Left renal pelvis (tissue), 4 donors: ENCODE measurements at places on chromosomes 4 and X.

DNA sequence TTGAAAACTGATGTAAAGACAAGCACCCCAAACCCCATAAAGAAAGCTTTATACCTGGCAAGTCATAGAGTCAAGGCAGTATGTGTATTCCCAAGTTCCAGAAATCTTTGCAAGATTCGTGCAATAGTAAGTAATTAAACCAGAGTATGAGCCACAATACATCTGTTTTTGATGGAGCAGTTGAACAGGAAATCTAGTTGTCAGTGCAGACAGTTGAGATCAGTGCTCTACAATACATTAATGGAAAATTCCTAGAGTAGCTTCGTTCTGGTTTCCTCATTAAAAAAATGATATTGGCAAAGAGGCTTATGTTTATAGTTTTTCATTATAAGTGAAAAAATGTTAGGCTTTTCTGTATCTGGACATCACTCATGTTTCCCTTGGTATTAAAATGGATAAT is 575.3 kb downstream of the TRIML1 start:
- DNase-seq = no peak

GRCh38 chr4:54547299-54548097 is 110.3 kb upstream of the KIT start:
- DNase-seq = no peak

- DNase-seq = no peak
Measured at GRCh38 chr4:6771229-6771671, 11.3 kb upstream of the KIAA0232 start.

DNA sequence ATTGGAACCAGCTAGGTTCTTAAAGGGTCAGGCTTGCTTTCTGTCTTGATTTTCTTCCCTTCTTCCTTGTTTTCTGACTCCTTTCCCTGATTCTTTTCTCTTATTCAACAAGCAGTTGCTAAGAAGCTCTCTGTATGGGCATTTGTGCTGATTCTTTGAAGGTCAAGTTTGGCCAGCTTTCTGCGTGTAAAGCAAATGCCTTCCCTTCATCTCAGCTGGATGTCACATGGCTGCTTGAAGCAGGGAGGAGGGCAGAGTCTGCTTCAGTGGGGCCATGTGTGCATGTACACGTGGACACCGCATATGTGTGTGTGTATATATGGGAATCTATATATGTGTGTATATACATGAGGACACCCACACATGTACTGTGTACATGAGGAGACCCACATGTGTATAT is 139.9 kb upstream of the ATP6AP2 start:
- no peak for DNase-seq
